ENCODE measurements at places on chromosomes 13 and 19.

- no peak for DNase-seq
Measured at GRCh38 chr19:10270180-10270615, 722 bp upstream of the ICAM1 start.

DNA sequence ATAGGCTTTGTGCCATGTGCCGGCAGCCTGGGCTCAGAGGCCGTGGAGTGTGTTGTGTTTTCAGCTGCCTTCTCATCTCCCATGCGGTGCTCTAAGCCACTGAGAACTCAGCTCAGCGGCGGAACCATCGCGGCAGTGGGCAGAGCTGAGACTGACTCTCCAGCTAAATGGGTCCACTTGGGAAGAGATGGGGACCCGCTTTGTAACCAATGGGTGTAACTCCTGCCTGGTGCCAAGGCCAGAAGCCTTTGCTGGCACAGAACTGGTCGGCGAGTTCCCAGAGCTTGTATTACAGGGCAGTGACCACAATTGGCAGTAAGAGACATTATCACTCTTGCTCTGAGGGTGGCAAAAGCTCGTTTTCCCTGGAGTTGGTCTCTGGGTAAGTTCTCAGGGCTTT lies 183.0 kb downstream of the STK24 start:
- DNase-seq = no peak

DNA sequence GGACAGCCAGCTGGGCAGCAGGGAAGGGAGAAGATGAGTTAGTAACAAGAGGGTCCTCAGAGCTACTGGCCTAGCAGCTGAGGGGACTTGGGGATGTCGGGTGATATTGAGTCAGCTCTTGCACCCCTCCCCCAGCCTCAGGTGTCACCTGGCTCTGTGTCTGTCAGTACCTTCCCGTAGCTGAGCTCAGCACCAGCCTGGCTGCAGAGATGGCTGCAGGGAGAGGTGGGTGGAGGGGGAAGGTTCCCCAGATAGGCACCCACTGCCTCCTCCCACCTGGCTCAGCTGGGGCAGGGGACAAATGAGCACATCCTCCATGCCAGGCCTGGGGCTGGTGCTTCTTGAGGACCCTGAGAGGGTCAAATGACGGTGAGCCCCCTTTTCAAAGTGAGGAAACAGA lies 6.8 kb upstream of the KPTN start:
- DNase-seq = no peak

- no peak for DNase-seq
Measured at GRCh38 chr13:45576466-45576865, 39.1 kb downstream of the ERICH6B start.

GRCh38 chr13:100338275-100338674 lies 249.4 kb downstream of the PCCA start:
- no peak for DNase-seq

GRCh38 chr13:26498656-26499601 lies 58.6 kb upstream of the WASF3 start:
- no peak for DNase-seq

DNA sequence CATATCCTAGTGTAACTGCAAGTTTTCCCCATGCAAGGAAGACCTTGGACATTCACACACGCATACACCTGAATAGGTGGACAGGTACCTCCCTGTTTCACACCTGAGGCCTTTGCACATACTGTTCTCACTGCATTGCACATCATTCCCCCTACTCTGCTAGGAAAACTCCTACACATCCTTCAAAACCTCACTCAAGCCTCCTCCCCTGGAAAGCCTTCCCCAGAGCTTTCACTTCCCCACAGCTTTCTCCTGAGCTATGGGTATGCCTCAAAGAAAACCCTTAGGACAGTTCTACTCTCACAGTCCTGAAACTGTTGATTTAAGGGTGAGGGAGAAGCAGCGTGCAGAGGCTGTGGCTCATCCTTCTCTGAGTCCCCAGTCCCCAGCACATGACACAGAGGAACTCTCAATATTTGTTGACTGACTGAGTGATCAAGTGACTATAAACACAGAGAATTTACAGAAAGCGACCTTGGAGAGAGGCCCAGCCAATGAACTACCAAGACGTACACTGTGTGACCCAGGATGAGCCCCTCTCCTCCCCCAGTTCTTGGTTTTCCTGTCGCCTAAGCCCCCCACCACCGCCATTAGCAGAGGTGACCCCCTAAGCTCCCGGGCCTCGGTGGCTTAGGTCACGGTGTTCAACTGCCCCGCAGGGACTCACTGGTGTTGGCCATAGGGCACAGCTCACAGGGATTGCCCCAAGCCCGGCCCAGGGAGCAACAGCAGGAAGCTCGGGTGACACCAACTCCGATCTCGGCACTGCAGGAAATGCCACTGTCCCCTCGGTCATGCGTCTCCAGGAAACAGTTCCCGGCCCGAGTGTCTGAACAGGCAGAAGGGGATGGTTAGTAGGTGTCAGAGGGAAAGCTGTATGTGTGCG lies 40.6 kb downstream of the FBN3 start:
- no peak for DNase-seq

GRCh38 chr13:104289400-104289799 lies 1223.2 kb upstream of the SLC10A2 start:
- no peak for DNase-seq

DNA sequence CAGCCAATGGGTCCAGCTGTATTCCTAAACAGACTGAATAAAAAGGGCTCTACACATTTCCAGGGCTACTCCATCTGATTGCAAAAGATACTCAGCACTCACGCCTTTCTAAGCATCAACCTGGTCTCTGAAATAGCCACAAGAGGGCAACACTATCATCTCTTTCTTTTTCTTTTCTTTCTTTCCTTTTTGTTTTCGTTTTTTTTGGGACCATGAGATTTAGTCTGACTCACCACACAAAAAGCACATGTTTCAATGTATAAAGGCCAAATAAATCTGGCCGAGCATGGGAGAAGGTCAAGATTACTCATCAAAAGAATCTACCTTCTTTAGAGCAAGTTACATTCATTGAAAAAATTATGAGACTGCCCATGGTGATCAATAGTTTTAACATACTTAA lies 805.6 kb upstream of the ARGLU1 start:
- DNase-seq = no peak

GRCh38 chr13:31081316-31081715 lies 80.4 kb downstream of the HSPH1 start:
- no peak for DNase-seq

- DNase-seq = no peak
Measured at GRCh38 chr19:12779162-12779993, 4.0 kb upstream of the HOOK2 start.

DNA sequence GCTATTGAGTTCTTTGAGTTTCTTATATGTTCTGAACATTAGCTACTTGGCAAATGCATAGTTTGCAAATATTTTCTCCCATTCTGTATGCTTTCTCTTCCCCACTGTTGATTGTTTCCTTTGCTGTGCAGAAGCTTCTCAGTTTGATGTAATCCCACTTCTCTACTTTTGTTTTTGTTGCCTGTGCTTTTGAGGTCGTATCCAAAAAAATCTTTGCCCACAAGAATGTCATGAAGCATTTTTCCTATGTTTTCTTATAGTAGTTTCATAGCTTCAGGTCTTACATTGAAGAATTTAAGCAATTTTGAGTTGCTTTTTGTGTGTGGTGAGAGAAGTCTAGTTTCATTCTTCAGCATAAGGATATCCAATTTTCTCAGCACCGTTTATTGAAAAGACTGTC lies 536.7 kb upstream of the ARGLU1 start:
- no peak for DNase-seq

- peak; percentile 64 for DNase-seq
Measured at GRCh38 chr19:14440049-14440448, 6.9 kb downstream of the PKN1 start.

- DNase-seq = no peak
Measured at GRCh38 chr13:102586615-102587014, 10.2 kb upstream of the TPP2 start.

DNA sequence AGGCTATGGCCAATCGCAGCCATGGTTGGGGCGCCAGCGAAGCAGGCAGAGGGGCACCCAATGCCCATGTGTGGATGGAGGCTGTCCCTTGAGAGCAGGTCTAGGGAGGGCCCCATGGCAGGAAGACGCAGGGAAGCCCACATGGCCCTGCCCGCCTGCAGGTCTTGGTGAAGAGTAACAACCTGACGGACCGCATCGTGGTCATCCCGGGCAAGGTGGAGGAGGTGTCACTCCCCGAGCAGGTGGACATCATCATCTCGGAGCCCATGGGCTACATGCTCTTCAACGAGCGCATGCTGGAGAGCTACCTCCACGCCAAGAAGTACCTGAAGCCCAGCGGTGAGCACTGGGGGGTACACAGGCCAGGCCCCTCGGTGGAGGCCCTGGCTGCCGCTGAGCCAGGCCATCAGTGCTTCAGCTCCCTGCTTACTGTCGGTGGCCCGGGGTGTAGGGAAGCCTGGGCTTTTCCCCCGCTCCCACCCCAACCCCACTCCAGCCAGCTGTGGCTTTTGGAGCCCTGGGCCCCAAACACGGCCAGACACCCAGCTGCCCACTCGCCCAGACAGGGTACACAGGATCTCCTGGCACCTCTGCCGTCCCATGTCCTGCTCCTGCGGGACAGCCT lies 14.6 kb downstream of the YIPF2 start:
- no peak for DNase-seq

- no peak for DNase-seq
Measured at GRCh38 chr19:5645409-5645808, 22.5 kb downstream of the SAFB start.

GRCh38 chr13:66665991-66666390 lies 564.1 kb downstream of the PCDH9 start:
- DNase-seq = no peak

- no peak for DNase-seq
Measured at GRCh38 chr13:73369095-73369494, 310.3 kb downstream of the KLF5 start.

GRCh38 chr13:31963631-31964030 lies 67.9 kb upstream of the FRY start:
- no peak for DNase-seq

- no peak for DNase-seq
Measured at GRCh38 chr13:70829748-70830147, 721.5 kb upstream of the KLHL1 start.

GRCh38 chr19:38826856-38827551 lies 4.6 kb downstream of the ECH1 start:
- DNase-seq = no peak

DNA sequence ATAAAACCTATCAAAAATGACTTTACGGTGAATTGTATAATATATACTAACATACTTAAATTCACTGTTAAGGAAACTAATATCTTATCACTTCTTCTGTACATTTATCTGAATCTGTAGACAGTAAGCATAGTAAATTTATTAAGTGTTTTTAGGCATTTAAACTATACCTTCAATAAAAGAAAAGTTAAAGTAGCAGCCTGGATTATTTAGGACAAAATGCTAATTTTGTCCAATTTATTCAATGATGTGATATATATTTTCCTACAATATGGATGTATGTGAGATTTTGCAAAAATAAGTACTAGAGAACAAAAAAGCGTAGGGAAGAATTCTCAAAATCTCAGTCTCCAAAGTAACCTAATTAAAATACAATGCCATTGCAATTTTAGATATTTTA lies 299.9 kb downstream of the GPC5 start:
- no peak for DNase-seq

- DNase-seq = no peak
Measured at GRCh38 chr13:86848716-86849115, 822.5 kb upstream of the SLITRK5 start.

DNA sequence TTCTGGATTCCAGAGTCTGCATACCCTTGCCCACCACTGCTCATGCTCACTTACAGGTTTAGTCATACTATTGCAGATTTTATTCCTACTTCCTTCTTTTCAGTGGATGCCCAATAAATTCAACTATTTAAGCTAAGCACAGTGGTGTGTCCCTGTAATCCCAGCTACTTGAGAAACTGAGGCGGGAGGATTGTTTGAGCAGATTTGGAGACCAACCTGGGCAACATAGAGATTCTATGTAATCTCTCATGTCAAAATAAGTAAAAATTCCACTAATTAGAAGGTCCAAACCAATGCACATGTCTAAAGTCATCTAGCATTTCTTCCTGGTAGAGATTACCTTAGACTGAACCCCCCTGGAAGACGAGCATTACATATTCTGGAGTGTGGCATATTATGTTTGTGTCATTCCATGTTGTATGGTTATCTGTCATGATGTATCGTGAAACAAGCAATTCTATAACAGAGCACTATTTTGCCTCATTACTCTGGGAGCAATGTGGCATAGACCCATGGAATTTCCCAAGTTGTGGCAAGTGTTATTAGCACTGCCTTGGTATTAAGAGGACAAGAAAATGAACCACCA lies 8.3 kb downstream of the HMGB1 start:
- no peak for DNase-seq

DNA sequence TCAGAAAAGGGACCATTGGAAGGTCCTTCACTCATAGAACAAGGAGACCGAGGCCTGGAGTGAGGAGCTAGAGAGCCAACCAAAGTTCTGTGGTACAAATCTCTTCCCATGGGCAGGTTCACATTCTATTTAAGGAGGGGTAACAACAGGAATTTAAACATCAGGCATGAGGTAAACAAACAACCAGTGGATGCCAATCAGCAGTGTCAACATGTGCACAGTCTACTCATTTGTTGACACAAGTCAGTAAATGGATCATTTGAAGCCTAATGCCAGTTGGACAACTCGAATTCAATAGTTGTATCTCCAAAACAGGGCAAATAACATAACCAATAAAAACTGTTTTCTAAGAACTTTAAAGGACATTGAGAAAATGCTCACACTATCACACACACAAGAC lies 6.3 kb upstream of the DOCK9 start:
- no peak for DNase-seq

DNA sequence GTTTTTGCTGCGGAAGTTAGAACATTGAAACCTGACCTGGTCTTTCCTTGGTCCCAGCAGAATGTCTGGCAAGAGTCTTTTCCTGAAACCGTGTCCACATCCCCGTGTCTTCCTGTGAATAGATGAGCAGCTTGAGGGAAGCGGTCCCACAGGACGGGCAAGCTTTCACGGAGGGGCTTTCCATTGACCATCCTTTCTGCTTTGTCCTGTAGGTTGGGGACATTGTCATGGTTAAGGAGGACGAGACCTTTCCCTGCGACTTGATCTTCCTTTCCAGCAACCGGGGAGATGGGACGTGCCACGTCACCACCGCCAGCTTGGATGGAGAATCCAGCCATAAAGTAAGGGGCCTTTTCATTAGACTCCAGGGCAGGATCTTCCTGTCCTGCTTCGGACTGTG lies 126.0 kb downstream of the ATP11A start:
- DNase-seq = no peak

DNA sequence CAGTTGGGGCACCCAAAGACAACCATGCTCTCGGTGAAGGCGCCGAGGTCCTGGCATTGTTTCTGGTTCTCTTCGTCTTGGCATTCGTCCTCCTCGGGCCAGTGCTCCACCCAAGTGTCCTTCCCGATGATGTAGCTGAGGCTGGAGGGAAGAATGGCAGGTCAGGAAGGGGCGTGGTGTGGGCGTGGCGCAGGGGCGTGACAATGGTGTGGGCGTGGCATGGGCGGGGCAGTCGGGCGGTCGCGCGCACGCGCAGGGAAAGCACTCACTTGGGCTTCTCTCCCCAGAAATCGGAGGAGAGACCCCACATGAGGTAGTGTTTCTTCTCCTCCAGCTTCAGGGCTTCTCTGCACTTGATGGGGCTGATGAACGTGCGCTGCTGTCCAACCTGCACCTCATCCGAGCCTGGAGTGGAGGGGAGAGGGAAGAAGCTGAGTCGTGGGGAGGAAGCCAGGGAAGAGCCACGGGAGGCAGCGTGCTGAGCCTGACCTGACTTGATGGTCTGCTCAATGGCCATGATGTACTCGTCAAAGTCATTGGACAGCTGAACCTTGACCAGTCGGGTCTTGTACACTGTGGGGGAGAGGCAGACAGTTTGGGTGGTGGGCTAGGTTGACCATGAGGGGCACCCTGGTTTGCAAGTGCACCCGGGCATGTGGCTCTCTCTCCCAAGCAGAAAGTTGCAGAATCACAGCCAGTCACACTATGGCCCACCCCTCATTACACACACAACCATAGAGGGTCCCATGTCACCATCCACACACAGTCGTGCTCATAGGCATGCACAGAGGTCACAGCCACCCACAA lies 8.1 kb upstream of the TNFSF14 start:
- no peak for DNase-seq
